A673 (cell line): ENCODE measurements at places on chromosomes 2 and 18.

DNA sequence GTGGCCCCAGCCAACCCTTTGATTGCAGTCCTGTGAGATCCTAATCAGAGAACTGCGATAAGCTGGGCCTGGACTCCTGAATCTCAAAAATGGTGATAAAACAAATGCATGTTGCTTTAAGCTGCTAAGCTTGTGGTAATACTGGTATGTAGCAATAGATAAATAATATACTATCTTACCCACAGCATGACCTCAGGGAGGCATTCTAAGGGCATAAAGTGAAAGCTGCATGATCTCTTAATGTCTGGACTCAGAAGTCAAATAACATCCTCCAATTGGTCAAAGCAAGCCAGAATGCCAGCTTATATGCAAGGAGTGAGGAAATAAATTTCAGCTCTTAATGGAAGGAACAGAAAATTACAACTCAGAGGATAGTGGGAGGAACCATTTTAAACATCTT is 246.1 kb downstream of the FSIP2 start:
- H3K36me3 ChIP-seq = no peaks in the 10 kb centered on the region
- no peak overlapping the region for H3K27ac ChIP-seq
- no peak overlapping the region for H3K4me3 ChIP-seq
- H3K27me3 ChIP-seq = no peaks in the 10 kb centered on the region

DNA sequence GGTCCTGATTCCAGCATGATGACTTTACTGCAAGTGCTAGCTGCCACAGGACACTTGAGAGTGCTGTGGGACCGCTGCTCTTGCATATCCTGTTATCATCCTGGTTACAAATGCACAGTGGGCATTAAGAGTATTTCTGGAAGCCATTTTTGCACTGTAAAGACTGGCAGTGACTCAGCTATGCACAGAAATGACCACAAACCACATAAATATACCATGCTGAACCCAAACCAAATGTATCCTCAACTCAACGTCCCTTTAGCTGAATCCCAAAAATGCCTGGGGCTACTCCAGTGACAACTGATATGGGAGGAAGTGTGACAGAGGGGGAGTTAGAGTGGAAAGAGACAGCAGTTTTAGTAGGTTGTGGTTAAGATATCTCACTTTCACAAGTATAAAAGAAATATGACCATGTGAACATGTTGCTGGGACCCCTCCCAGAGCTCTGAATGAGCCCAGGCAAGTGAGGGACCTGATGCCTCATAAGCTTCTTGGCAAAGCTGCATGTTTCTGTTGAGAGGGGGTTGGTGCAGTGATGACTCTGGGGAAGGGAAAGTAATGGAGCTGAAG is 37.3 kb downstream of the RHBDD1 start:
- no peaks in the 10 kb centered on the region for H3K4me1 ChIP-seq
- H3K36me3 ChIP-seq = no peaks in the 10 kb centered on the region
- DNase-seq = no peak
- H3K27me3 ChIP-seq = no peaks in the 10 kb centered on the region
- H3K27ac ChIP-seq = no peak overlapping the region

DNA sequence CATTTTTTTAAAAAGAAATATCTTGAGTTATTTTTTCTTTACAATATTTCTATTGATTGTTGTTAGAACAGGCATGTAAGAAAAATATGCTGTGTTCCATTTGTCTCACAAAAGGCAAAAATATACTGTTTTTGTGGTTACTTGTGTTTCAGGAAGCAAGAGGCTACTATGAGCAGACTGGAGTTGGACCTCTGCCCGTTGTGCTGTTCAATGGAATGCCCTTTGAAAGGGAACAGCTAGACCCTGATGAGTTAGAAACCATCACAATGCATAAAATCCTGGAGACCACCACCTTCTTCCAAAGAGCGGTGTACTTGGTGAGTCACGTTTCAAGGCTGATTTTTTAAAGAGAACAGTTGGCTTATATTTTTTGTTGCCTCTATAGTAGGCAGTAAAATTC is 54.7 kb downstream of the UGGT1 start:
- no peaks in the 10 kb centered on the region for H3K27me3 ChIP-seq
- no peak overlapping the region for H3K27ac ChIP-seq
- DNase-seq = no peak
- peaks cover 36% of the 10 kb centered on the region for H3K36me3 ChIP-seq
- no peak overlapping the region for H3K4me3 ChIP-seq
- H3K4me1 ChIP-seq = no peaks in the 10 kb centered on the region

DNA sequence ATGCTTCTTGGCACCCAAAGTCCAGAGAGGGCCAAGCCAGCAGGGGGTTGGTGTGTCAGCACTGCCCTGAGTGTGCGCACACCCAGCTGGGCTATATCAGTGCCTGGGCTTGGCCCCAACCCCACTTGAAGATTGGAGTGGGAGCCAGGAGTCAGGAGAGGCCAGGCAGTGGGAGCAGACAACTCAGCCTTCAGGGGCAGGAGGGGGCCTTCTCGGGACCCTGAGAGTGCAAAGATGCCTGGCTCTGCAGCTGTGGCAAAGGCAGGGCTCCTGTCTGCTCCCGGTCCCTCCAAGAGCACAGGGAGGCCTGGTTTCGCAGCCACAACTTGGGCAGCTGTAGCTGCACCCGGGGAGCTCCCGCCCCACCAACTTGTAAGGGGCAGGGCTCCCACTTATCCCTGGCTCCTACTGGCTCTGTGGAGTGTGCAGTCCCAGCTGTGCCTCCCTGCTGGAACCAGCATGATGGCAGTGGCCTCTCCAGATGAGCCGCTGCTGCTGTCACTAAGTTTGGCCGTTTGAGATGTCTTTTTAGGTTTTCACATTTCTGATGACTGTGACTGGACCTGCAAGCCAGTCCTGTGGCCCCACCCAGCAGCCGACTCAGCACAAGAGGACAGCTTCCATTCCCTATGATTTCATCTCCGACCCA is 148.8 kb upstream of the HS6ST1 start:
- no peaks in the 10 kb centered on the region for H3K4me1 ChIP-seq
- DNase-seq = no peak
- H3K27me3 ChIP-seq = no peaks in the 10 kb centered on the region
- H3K27ac ChIP-seq = no peak overlapping the region

- no peaks in the 10 kb centered on the region for H3K27me3 ChIP-seq
- DNase-seq = no peak
- no peaks in the 10 kb centered on the region for H3K4me1 ChIP-seq
- H3K27ac ChIP-seq = no peak overlapping the region
- no peak overlapping the region for H3K4me3 ChIP-seq
These were observed 458.3 kb upstream of the SLC14A2 start for GRCh38 chr18:45156946-45157345.

DNA sequence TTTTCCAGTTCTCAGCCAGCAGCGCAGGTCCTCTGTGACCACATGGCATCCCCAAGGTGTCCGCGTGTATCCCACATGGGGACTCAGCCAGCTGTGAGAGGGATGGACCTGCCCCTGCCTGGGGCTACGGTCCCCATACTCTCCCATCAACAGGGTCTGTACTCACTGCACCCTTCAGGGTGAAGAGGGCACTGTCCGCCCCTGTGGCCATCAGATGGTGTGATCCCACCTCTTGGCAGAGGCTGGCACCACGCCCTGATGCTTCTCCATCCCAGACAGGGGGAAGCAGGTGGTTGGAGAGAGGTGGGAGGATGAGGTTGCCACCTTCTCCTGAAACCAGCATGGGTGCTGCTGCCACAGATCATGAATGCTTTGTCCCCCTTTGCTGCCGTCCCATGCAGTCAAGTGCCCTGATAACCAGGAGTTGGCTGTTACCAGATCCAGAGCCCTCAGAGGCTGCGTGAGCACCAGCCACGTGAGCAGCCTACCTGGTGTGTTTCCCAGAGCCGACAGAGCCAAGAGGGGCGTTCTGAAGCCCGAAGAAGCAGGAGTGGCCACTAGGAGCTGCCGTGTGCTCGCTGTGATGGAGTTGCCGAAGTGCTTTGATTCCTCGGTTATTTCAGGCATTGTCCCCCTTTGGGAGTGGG is 93.9 kb downstream of the SH3RF3 start:
- no peak overlapping the region for H3K27ac ChIP-seq
- no peaks in the 10 kb centered on the region for H3K4me1 ChIP-seq
- DNase-seq = no peak
- no peak overlapping the region for H3K4me3 ChIP-seq
- H3K27me3 ChIP-seq = peaks cover 17% of the 10 kb centered on the region

DNA sequence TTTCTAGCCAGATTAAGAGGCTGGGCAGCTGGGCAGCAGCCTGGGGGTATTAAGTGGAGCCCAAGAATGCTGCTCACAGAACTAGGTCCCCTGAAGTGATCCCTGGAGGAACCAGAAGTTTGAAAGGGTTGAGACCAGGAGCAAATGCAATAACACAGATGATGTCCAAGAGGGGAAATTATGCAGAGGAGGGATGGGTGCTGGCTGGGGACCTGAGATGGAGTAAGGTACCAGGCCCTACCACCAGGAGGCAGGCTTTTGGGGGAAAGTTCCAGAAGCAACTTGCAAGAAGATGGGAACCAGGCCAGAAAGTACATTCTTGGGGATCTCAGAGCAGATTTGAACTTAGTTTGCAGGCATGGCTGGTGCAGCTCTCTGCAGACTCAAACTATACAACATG is 175.1 kb downstream of the NCK2 start:
- peak; percentile 20 for DNase-seq
- no peaks in the 10 kb centered on the region for H3K36me3 ChIP-seq
- H3K4me3 ChIP-seq = no peak overlapping the region
- peaks cover 4% of the 10 kb centered on the region for H3K27me3 ChIP-seq

GRCh38 chr18:21741562-21742314 is 1.1 kb downstream of the MIB1 start:
- H3K27me3 ChIP-seq = no peaks in the 10 kb centered on the region
- peak overlapping the region; percentile 92 for H3K4me3 ChIP-seq
- H3K4me1 ChIP-seq = peaks cover 23% of the 10 kb centered on the region
- peak overlapping the region; percentile 99 for H3K27ac ChIP-seq
- DNase-seq = peak; percentile 42

- no peaks in the 10 kb centered on the region for H3K36me3 ChIP-seq
- H3K4me1 ChIP-seq = peaks cover 3% of the 10 kb centered on the region
- no peak overlapping the region for H3K4me3 ChIP-seq
- H3K27ac ChIP-seq = no peak overlapping the region
- peak; percentile 35 for DNase-seq
These were observed 1322.0 kb downstream of the LRP1B start for GRCh38 chr2:140808820-140809219.

GRCh38 chr2:176161825-176162626 is 4.9 kb downstream of the HOXD3 start:
- H3K4me1 ChIP-seq = peaks cover 25% of the 10 kb centered on the region
- peak; percentile 38 for DNase-seq
- H3K27me3 ChIP-seq = no peaks in the 10 kb centered on the region

DNA sequence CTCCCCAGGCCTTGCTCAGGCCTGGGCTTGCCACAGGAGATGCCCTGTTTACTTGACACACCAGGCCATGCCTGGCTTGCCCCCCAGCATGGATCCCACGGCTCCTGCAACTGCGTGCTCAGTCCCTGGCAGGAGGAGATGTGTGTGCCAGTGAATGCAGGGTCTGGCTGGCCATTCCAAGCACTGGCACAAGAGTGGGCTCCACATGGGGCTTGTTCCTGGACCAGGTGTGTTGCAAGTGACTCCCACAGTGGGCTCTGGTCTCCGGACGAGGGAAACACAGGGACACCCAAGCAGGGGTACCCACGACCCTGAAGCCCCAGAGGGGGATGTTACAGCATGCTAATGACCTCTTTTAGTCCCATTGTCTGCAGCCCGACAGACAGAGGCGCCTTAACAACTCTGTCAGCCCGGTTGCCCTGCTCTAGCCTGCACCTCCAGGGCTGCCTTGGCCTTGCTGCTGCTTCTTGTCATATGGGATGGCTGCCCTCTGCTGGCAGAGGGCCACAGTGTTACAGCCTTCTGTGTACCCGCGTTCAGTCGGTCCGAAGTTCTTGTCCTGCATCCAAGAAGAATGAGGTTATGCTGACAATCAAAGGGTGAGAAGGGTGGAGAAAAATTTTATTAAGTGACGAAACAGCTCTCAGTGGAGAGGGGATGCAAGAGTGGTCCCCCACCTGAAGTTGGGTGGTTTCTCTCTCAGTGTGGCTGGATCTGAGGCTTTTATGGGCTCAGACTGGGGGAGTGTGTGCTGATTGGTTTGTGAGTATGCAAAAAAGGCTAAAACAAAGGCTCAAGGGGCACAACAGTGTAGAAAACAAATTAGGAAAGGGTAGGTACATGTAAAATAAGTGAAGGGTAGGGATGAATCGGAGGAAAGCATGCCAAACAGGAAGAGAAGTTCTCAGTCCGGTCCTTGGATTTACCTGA is 180.4 kb downstream of the MBD5 start:
- no peak overlapping the region for H3K27ac ChIP-seq
- DNase-seq = peak; percentile 77
- H3K4me3 ChIP-seq = no peak overlapping the region
- H3K27me3 ChIP-seq = no peaks in the 10 kb centered on the region
- H3K4me1 ChIP-seq = no peaks in the 10 kb centered on the region
- H3K36me3 ChIP-seq = no peaks in the 10 kb centered on the region

- no peak for DNase-seq
- no peaks in the 10 kb centered on the region for H3K4me1 ChIP-seq
- no peaks in the 10 kb centered on the region for H3K27me3 ChIP-seq
- H3K4me3 ChIP-seq = no peak overlapping the region
- H3K36me3 ChIP-seq = no peaks in the 10 kb centered on the region
These were observed 44.1 kb downstream of the CABLES1 start for GRCh38 chr18:23179416-23179815.

- peaks cover 29% of the 10 kb centered on the region for H3K4me1 ChIP-seq
- DNase-seq = peak; percentile 66
- H3K36me3 ChIP-seq = no peaks in the 10 kb centered on the region
- no peak overlapping the region for H3K4me3 ChIP-seq
- H3K27me3 ChIP-seq = no peaks in the 10 kb centered on the region
These were observed 46.2 kb upstream of the SERPINE2 start for GRCh38 chr2:224085246-224085645.

- no peaks in the 10 kb centered on the region for H3K4me1 ChIP-seq
- DNase-seq = no peak
- no peaks in the 10 kb centered on the region for H3K27me3 ChIP-seq
- H3K27ac ChIP-seq = no peak overlapping the region
These were observed 48.0 kb upstream of the LPIN2 start for GRCh38 chr18:3060667-3061580.

DNA sequence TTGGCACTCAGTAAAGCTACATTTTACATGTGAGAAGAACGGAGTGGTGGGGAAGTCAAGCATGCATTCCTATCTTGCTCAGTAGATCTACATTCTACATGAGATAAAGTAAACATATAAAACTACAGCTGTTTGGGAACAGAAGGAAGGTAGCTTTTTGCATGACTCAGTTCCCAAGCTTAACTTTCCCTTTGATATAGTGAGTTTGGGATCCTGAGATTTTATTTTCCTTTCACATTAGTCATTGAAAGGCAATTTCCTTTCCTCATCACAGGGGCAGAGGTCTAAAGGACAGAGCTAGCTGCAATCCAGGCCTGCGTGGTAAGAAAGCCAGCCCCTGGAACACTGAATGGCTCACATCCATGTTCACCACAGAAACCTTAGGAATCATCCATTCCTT is 257.2 kb downstream of the SRBD1 start:
- no peaks in the 10 kb centered on the region for H3K4me1 ChIP-seq
- H3K36me3 ChIP-seq = no peaks in the 10 kb centered on the region
- H3K27me3 ChIP-seq = no peaks in the 10 kb centered on the region
- no peak overlapping the region for H3K27ac ChIP-seq
- H3K4me3 ChIP-seq = no peak overlapping the region
- no peak for DNase-seq

- H3K27me3 ChIP-seq = no peaks in the 10 kb centered on the region
- H3K27ac ChIP-seq = no peak overlapping the region
- no peak overlapping the region for H3K4me3 ChIP-seq
- no peaks in the 10 kb centered on the region for H3K36me3 ChIP-seq
- H3K4me1 ChIP-seq = peaks cover 8% of the 10 kb centered on the region
- no peak for DNase-seq
These were observed 494.0 kb upstream of the MYT1L start for GRCh38 chr2:2825062-2825461.

- no peak overlapping the region for H3K27ac ChIP-seq
- no peaks in the 10 kb centered on the region for H3K36me3 ChIP-seq
- H3K4me1 ChIP-seq = no peaks in the 10 kb centered on the region
- no peaks in the 10 kb centered on the region for H3K27me3 ChIP-seq
- no peak for DNase-seq
- no peak overlapping the region for H3K4me3 ChIP-seq
These were observed 173.7 kb downstream of the MYCN start for GRCh38 chr2:16114070-16114469.
